ENCODE measurements at places on chromosomes 13 and 19.
A peak's percentile ranks its signal among the peaks of the same experiment; 100 is the strongest.

- no peak for DNase-seq
Measured at GRCh38 chr13:40376296-40376849, 290.1 kb downstream of the FOXO1 start.

DNA sequence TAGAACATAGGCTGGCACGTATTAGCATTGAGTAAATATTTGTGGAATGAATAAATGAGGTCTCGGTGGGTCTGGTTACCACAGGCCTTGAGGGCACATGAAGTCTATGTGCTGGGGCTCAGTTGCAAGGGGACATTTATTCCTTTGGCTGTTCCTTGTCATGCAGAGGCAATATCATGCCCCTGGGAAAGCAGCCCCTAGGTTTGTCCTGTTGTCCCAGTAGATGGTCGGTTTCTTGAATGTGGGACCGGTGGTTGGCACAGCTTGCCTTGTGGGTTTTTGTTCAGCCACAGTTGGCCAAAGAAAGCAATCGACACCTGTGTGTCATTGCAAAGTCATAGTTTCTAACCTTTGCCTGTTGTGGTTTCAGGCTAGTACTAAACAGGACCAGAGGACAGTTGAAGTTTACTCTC is 24.7 kb upstream of the GPR183 start:
- DNase-seq: peak; percentile 42

- DNase-seq: no peak
Measured at GRCh38 chr13:112014857-112015256, 52.1 kb upstream of the SOX1 start.

GRCh38 chr19:39200066-39200802 is 3.5 kb downstream of the NCCRP1 start:
- peak; percentile 21 for DNase-seq

DNA sequence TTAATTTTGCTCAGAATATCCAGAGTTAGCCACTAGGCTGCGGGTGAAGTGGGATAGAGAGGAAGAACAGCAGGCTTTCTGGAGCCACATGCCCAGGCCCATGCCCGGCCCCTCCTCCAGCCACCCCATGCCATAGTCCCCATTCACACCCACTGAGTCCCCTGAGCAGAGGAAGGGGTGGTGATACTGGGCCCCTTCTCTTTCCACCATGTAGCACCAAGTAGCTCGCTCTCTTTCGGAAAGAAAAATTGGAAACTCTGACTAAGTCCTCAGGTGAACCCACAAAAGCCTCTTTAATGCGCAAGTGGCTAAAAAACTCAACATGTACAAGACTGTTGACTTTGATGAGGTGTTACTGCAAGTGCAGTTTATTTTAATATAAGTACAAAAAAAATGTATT is 76.7 kb upstream of the GPR183 start:
- DNase-seq: no peak

GRCh38 chr19:6887316-6887715 is at the start of gene ADGRE1:
TSS of gene ADGRE1 (plus strand) at chr19:6887579. CDS start at chr19:6887609, 30 bp downstream.
- no peak for DNase-seq

GRCh38 chr13:100825557-100825956 is 151.0 kb upstream of the TMTC4 start:
- DNase-seq: no peak

GRCh38 chr19:44236384-44236783 is 23.3 kb upstream of the ZNF233 start:
- DNase-seq: no peak

Data from GM20000 (cell line).